IMR-90 (cell line): ENCODE measurements at places on chromosomes 3 and 15. TPM values are rescaled to one million over a fixed set of nuclear protein-coding genes. Genes with fewer than 3 reads are reported as not detected.

- no peak for DNase-seq
Observed at GRCh38 chr3:24067483-24067882, 122.4 kb downstream of the NR1D2 start.

GRCh38 chr15:62940093-62940754 is 102.3 kb upstream of the TPM1 start:
- no peak for DNase-seq

DNA sequence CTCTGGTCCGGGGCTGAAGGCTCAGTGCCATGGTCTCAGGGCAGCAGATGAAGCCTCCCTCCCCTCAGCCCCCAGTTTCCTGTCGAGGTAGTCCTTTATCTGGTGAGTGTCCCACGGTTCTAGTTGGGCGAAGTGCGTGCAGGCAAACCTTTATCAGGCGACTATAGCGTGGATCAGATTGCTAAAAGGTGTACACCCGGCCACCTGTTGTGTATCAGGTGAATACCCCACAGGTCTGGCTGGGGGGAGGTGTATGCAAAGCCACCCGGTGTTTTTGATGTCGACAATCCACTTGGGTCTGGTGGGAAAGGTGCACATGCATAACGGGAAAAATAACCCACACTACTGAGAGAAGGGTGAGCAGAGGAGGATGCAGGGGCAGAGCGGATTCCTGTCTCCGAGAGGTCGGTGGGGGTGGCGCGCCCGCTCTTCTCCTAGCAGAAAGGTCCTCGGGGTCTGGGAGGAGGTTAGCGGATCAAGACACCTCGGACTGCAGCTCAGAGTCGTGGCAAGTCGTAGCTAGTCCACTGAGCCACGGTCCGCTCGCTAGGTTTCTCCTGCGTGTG is 507 bp downstream of the SLC12A6 start:
- DNase-seq: no peak

DNA sequence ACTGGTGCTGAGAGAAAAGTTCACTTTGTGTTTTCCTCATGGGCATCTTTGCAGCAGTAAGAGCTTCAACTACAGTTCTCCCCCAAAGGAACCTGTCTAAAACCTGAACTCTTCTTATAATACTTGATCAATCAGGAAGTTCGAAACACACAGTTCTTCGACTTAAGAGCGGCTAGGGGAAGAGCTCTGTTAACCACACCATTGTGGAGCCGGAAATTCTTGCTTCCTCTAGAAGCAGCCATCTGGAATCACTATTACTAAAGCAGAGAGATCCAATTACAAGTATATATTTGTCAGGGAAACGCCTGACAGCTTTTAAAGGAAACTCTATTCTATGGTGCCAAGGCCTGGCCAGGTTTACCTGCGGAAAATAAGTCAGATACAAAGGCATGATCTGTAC is 337.3 kb upstream of the CBLB start:
- peak; percentile 36 for DNase-seq

DNA sequence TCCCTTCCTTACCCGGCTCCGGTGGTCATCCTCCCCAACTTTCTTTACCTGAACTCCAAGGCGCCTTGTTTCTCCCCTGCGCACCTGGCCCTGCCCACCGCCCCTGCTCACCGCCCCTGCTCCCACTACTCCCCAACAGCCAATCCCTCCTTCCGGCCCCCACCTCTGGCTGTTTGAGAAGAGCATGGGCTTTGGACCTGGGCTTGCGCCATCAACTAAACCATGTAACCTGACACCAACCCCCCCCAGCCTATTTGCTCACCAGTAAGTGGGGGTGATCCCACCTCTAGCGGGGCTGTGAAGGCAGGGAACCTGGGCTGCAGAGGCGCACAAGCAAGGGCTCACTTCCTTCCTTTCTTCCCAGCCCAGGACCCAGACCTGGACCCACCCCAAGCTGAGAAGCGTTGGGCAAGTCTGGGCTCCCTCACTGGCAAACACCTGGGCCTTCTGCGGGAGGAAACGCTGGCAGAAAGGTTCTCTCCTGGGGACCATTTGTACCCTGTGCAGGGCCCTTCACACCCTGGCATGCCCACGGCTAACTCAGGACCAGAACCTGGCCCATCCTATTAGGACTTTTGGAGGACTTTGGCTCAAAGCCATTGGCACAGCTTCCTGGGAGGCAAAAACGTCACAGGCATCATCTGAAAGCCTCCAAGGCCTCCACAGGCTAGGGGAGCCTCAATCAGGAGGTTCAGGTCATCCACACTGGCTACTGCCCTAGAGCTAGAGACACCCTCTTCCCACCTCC is at the start of gene PLXNB1:
Gene PLXNB1 (minus strand): TSS at position 127 of the 748 bp plus-strand sequence. CDS start 5,475 bp downstream, outside the sequence.
- peak; percentile 71 for DNase-seq

DOCK3 gene
- under 0.01 TPM in 2 replicates for total RNA-seq

DNA sequence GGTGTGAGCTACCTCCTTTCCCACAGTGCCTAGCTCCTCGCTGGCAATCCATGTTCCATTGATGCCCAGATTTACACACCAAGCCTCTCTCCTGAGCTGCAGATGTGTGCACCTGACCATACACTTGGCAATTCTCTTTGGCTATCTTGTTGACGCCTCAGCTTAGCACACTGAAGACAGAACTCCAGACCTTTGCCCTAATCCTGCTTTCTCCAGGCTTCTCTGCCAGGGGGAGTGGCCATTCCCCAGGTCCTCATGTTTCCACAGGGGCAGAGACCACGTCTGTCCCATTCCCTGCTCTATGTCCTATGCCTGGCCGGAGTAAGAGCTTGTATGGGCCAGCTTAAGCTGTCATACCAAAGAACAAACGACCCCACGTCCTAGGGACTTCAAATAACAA is 30.2 kb upstream of the ALDH1L1 start:
- no peak for DNase-seq
